ENCODE measurements at places on chromosomes 5 and 9.

DNA sequence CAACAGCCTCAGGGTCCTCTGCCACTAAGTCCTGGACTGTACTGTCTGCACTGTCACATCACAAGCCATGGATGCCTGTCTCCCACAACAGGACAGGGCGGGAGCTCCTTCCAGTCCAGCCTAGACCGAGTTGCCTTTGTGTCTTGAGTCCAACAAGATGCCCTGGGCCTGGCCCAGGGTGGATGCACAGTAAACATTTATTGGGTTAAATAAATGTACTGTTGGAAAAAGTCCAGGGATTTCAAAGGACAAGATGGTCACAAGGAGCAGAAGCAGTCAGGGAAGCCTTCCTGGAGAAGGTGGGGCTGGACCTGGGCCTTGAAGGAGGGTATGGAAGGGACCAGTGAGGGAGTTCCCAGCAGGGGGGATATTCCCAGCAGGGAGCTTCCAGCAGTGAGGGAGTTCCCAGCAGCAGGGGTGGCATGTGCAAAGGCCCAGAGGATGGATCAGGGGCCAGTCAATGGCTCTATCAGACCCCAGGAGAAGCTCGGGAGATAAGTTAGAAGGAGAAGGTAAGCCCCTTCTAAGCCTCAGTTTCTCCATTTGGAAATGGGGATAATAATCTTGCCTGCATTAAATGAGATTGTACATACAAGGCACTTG lies 72.7 kb upstream of the NEURL1B start:
- DNase-seq: no peak

DNA sequence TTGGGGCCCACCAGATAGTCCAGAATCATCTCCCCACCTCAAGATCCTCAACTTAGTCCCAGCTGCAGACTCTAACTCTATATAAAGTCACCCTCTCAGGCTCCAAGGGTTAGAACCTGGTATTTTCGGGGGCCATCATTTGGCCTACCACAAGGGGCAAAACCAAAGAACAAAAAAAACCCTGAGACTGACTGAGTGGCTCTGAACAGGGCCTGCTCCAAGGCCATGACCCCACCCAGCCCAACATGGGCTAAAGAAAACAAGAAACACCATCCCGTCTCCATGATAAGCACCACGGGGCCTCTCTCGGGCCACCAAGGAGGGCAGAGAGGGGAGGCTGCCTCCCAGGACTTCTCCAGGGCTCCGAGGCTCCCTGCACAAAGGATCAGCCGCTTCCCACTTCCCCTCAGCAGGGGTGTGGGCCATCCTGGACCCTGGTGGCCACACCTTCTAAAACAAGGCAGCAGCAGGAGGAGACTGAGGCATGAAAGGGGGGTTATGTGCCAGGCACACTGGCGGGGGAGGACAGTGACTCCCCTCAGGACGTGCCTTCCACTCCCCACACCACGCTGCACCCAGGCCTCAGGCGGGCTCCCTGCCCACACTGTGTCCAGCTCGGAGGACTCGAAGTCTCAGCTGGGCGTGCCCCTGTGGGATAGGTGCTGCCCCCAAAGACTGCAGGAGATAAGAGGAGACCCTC lies 51.5 kb downstream of the SEMA4D start:
- DNase-seq: no peak

DNA sequence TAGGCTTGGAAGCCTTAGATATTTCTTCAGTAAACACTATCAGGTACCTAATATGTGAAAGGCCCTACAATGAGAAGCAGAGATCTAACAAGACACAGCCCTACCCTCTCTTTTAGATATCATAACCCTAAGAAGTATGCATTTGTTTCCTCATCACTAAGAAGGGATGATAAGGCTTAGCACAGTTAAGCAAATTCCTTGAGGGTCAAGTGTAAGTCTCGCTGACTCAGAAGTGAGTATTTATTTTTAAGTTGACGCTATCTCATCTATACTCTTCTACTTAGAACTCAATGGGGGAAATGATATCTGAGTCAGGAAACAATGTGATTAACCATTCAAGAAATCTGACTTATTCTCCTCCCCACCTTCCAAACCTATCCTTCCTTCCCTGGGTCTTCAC lies 149.7 kb downstream of the ESM1 start:
- DNase-seq: no peak

DNA sequence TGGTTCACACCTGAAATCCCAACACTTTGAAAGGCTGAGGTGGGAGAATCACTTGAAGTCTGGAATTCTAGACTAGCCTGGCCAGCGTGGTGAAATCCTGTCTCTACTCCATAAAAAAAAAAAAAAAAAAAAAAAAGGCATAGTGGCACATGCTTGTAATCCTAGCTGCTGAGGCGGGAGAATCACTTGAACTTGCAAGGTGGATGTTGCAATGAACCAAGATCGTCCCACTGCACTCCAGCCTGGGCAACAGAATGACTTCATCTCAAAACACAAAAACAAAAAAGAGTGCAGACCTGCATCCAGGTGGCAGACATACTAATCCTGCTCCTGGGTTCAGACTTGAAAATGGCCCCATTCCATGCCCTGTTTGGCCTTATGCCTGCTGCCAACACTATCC lies 21.8 kb upstream of the ADAMTS19 start:
- no peak for DNase-seq

DNA sequence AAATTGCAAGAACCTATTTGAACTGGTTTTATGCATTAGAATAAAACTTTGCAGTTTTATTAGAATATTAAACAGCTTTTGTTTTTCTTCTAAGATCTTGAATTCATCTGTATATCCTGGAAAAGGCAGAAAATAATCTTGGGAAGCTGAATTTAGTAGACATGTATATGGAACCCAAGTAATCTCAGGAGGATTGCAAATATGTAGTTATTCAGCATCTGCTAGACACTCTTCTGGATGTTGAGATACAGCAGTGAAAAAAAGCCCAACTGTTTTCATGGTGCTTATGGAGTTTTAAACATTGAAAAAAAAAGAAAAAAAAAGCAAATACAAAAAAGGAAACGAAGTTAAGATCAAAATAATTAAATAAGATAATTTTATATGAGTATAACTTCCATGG lies 922.2 kb upstream of the SEMA6A start:
- DNase-seq: no peak

DNA sequence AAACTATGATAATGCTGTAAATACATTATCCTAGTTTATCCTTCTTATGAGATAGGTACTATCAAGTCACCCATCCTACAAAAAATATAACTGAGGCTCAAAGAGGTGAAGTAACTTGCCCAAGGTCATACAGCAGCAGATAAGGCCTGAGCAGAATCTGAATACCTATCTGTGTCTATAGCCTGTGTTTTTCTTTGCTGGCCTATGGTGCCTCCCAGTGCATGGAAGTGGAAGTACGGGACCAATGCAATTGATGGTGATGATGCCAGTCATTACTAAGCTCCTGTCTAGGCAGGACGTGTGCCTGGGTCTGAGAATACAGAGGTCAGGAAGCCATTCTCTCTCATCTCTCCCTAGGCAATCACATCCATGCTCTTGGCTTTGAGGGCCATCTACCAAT lies 67.8 kb downstream of the FAT2 start:
- DNase-seq: no peak

DNA sequence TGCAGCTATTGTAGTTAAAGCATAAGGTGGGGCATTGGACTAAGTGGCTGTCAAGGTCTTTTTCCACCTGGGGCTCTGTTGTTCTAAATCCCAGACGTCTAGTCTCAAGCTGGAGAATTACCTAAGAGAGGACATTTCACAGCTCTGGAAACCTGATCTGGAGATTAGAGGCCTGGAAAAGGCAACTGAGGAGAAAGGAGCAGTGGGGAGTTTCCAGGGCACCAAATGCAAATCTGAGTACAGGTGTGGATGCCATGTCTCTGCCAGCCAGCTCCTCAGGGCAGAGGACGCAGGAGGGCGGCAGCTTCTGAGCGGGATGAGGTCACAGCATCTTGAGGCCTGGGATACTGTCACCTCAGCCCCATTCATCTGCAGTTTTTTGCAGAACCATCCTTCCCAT lies 65.2 kb downstream of the PPARGC1B start:
- no peak for DNase-seq

DNA sequence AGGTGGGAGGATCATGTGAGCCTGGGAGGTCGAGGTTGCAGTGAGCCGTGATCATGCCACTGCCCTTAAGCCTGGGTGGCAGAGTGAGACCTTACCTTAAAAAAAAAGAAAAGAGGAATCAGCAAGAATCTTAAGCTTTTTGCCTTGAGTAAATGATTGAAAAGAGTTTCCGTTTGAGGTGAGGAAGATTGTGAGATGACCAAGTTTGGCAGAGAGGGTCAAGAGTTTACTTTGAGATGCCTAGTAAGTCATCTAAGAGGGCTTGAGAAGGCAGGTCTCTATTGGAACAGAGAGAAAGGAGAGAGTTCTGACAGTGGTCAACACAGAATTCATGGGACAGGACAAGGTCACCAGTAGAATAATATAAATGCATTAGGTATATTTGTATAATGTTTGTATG lies 572.1 kb downstream of the TLE4 start:
- no peak for DNase-seq

Measured in activated CD4-positive, CD25-positive, alpha-beta regulatory T cell (primary cell).